ENCODE measurements at places on chromosomes 7 and 10. TPM values are rescaled to one million over a fixed set of nuclear protein-coding genes. Genes with fewer than 3 reads are reported as not detected.

LOXL4 gene
- 6.2 TPM for total RNA-seq

CDK13 gene
- total RNA-seq = 51.4 TPM

OIT3 gene
- not detected for total RNA-seq

PNLIPRP1 gene
- total RNA-seq = not detected

COL1A2 gene
- 321 TPM for total RNA-seq

PTN gene
- 5.4 TPM for total RNA-seq

TLX1 gene
- total RNA-seq = not detected

GJD4 gene
- total RNA-seq = not detected

IGF2BP3 gene
- total RNA-seq = 3.3 TPM

ZNF425 gene
- 1.4 TPM for total RNA-seq

SMNDC1 gene
- total RNA-seq = 35.8 TPM

TAS2R4 gene
- total RNA-seq = 2.2 TPM

SPDYE9 gene
- not detected for total RNA-seq

SAMD9L gene
- 46.5 TPM for total RNA-seq

TMEM140 gene
- total RNA-seq = 31.2 TPM

CLRN3 gene
- total RNA-seq = not detected

TPK1 gene
- total RNA-seq = 7.6 TPM

SLC16A12 gene
- 1.9 TPM for total RNA-seq

AGR2 gene
- total RNA-seq = 66.3 TPM

WNT8B gene
- total RNA-seq = not detected

FBXL13 gene
- total RNA-seq = 3.0 TPM

KBTBD2 gene
- total RNA-seq = 44.7 TPM

NRP1 gene
- total RNA-seq = 139 TPM

NODAL gene
- not detected for total RNA-seq

FEZF1 gene
- total RNA-seq = not detected

STEAP2 gene
- total RNA-seq = 11.5 TPM

GDF2 gene
- total RNA-seq = not detected

SPDYE2 gene
- total RNA-seq = not detected

LRGUK gene
- total RNA-seq = 0.49 TPM

ACSM6 gene
- not detected for total RNA-seq

TDRD1 gene
- 0.14 TPM for total RNA-seq

TSPAN12 gene
- total RNA-seq = 51.8 TPM

GIMAP6 gene
- 61.7 TPM for total RNA-seq

GIMAP4 gene
- total RNA-seq = 83.3 TPM

VIPR2 gene
- total RNA-seq = 4.5 TPM

STOX1 gene
- 0.46 TPM for total RNA-seq

CTTNBP2 gene
- total RNA-seq = 6.3 TPM

ZDHHC6 gene
- total RNA-seq = 34.9 TPM

OR2A7 gene
- total RNA-seq = 13.9 TPM

OR2A1 gene
- not detected for total RNA-seq

PRPF18 gene
- 23.7 TPM for total RNA-seq

DRGX gene
- total RNA-seq = not detected

ANKRD61 gene
- total RNA-seq = not detected

AASS gene
- 35.6 TPM for total RNA-seq

HYAL4 gene
- total RNA-seq = not detected

GIMAP5 gene
- total RNA-seq = 41.8 TPM

ZP3 gene
- total RNA-seq = 0.84 TPM

HHEX gene
- 12.2 TPM for total RNA-seq

Measured in upper lobe of right lung (tissue), 1 donor.